ENCODE measurements at places on chromosomes 6 and 20.

DNA sequence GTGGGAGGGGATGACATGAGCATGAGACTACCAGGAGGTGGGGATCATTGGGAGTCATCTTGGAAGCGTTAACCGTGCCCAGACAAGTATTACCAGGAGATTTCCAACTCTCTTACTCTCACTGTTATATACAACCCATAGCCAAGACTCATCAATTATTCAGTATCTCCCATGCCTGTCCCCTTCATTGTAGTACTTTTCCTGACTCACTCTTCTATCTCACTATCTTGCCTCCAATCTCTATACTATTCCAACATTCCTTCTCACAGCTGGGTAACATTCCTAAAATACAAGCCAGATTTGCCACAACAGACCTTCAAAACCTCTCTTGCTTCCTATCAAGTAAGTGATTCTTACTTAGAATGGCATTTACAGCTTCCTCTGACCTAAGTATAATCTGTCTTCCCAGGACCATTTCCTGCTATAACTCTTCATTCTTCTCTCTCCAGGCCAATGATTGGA, 226.3 kb upstream of the SMLR1 start:
- DNase-seq: no peak

- DNase-seq: no peak
Observed at GRCh38 chr6:99017150-99017549, 69.4 kb upstream of the FBXL4 start.

DNA sequence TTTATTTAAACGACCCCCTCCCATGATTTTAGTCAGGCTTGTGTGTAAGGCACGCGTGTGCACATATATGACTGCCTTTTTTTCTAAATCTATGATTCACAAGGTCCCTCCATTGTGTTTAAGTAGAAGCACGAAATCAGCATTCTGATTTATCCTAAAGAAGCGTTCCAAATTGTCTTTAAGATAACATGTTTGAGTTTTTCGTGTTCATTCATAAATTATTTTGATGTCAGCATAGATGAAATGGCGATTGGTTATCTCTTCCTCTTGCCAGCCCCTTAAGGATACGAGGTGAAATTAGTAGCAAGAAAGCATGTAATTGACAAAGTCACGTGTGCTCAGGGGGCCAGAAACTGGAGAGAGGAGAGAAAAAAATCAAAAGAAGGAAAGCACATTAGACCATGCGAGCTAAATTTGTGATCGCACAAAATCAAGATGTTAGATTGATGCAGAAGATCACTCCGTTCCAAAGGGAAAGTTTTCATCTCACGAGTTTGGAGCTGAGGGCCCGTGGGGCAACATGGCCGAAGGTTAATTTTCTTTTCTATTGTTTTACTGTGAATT, at the start of gene LIN28B:
LIN28B (plus strand) TSS at position 377 of the 564 bp plus-strand sequence; CDS start at position 521, 144 bp downstream.
- DNase-seq: peak; percentile 90

DNA sequence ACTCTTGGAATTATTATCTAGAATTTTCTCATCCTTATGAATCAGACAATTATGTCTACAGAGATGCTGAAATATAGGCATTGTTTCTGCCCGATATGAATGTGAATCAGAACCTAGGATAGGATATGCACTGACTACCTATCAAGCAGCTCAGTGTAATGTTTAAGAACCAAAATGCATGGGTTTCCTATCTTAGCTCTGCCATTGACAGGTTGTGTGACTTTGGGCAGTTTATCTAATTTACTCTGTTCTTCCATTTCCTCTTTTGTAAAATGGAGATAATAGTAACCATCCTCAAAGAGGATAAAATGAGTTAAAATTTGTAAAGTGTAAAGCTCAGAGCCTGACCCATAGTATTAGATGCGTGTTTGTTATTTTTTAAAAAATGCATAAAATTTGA, 10.2 kb upstream of the AIG1 start:
- DNase-seq: no peak

- DNase-seq: no peak
Observed at GRCh38 chr6:56798163-56798562, 155.5 kb upstream of the DST start.

GRCh38 chr6:163943607-163944385, 529.3 kb downstream of the QKI start:
- DNase-seq: no peak

DNA sequence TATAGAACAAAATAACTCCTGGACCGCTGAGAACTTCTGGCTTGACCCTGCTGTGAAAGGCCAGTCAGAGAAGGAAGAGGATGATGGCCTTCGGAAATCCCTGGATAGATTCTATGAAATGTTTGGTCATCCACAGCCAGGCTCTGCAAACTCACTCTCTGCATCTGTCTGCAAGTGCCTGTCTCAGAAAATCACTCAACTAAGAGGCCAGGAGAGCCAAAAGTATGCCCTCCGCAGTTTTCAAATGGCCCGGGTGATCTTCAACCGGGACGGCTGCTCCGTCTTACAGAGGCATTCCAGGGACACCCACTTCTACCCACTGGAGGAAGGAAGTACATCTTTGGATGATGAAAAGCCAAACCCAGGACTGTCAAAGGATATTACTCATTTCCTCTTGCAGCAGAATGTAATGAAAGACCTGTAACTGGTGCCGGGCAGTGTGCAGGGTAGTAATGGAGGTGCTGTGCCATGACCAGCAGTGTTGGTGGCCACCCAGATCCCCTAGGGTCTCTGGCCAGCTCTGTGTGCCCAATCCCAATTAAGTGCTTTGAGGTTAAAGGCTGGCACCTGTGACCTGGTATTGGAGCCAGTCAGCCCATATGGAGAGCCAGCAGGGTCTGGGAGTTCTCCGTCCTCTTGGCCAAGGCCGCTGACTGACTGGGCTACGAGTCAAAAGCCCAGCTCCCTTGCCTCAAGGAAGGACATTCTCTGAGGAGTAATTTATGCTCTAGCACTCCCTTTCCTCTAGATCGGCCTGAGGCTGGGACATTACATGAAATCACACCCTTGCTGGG, 87.1 kb downstream of the TRMT6 start:
- DNase-seq: peak; percentile 39

GRCh38 chr6:119324718-119325117, 24.8 kb downstream of the MAN1A1 start:
- no peak for DNase-seq

DNA sequence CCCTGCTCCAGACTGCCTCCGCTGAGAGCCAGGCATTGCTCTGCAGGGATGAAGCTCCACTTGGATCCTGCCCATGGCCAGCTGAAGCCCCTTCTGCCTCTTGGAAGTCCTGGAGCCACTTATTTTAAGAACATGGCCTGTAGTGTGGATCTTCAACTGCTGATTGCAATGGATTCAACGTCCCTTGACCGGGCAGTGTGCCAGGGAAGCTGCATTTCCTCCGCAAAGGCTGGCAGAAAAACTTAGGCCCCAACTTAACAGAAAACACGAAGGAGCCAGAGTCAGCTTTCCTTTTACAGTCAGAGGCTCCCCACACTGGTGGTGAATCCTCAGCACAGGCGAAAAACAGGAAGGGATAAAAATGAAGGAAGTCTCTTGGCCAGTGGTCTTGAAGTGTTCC, 26.3 kb upstream of the FOXQ1 start:
- DNase-seq: no peak

DNA sequence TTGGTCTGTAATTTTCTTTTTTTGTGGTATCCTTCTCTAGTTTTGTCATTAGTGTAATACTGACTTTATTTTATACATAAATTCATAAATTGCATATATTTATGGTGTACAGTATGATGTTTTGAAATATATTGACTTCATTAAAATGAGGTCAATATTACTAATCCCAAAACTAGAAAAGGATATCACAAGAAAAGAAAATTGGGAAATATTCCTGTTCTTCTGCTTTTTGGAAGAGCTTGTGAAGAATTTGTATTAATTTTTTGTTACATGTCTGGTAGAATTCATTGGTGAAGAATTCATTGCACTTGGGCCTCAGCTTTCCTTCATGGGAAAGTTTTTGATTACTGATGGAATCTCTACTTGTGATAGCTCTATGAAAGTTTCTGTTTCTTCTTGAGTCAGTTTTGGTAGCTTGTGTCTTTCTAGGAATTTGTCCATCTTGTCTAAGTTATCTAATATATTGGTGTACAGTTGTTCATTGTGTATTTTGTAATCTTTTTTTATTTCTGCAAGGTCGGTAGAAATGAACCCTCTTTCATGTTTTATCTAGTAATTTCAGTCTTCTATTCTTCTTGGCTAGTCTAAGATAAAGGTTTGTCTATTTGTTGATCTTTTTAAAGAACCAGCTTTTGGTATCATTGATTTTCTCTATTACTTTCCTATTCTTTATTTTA, 11.3 kb upstream of the ZNF451 start:
- no peak for DNase-seq

DNA sequence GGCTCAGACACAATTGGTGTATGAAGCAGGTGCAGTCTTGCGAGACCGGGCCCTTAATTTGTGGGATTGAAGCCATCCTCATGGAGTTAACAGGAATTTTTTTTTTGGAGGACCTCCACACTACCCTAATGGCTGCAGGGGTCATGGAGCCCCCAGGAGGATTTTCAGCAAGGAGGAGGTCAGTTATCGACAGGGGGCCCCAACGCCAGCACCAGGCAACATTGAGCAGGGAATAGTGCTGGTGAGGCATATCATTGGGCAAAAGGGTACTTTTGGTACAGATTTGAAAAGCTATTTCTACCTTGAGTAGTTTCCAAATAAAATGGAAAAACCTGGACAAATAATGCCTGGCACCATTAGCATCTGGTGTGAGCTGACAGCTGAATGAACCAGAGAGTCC, 6.7 kb downstream of the FAM50B start:
- DNase-seq: no peak

DNA sequence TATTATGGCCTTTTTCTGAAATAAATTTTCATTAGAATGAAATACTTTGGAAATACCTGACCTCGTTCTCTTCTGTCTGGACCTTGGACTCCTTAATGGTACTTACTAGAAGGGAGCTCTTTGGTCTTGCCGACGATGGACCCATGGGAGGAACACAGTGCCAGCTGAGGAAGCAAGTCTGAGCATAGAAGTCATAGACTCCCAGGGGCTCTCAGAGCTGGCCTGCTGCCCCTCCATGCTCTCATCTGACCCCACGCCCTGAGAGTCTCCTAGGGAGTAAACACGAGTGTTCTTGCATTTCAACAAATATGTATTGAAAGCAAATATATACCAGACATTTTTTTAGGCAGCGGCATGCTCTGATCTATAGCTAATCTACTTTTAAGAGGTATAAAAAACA, 87.8 kb downstream of the PLEKHG1 start:
- no peak for DNase-seq

DNA sequence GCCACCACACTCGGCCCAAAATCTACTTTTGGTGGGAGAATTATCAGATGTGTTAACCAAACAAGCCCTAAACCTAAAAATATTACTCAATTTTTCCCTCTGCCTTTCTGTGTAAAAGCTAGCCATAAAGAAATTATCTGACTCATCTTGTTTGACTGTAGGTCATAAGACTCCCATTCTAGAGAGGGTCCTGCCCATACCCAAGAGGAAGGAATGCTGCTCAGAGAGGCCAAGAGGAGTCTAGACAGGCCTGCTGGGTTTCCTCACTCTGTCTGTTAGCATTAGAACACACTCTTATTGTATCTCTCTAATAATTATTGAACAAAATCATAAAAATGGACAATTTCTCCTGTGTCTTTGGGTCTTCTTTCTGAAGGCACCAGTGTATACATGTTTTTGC, 26.1 kb downstream of the C6orf141 start:
- no peak for DNase-seq

GRCh38 chr6:9346923-9347322, 911.6 kb upstream of the SLC35B3 start:
- DNase-seq: no peak

DNA sequence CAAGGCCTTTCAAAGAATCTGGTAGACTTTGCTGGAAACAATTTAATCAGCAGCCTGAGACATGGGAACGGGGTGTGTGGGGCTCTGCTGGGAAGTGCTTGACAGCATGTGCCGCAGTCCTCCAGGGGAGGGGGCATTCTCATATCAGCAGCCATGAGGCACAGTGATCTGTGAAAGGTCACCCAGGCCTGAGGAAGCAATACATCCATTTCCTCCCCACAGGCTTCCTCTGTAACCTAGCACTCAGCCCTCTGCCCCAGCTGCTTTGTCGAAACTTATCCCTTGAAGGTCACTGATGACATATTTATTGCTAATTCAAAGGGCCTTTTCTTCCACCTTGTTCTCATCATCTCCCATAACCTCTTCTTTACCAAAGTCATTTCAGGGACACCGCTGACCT, 103.3 kb downstream of the TNFAIP3 start:
- no peak for DNase-seq

DNA sequence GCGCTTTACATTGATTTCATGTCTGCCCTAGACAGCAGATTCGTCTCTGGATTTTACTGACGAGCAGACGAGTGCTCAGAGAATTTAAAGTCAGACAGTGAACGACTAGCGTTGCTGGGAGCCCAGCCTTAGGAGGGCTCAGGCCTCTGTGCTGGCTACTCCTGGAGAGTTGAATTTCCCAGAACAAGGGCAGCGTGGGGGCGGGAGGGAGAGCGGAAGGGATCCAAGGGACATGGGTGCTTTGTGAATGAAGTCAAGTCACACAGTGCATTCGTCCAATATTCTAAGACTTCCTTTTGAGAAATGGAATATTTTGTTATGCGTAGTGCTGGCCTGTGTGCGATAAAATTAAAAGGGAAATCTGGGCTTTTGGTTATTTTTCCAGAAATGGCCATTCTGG, 126.5 kb downstream of the MYLK4 start:
- DNase-seq: no peak

- DNase-seq: peak; percentile 48
Observed at GRCh38 chr20:50318710-50319109, 128.1 kb downstream of the CEBPB start.

GRCh38 chr6:124234801-124235200, 431.1 kb downstream of the NKAIN2 start:
- DNase-seq: no peak

DNA sequence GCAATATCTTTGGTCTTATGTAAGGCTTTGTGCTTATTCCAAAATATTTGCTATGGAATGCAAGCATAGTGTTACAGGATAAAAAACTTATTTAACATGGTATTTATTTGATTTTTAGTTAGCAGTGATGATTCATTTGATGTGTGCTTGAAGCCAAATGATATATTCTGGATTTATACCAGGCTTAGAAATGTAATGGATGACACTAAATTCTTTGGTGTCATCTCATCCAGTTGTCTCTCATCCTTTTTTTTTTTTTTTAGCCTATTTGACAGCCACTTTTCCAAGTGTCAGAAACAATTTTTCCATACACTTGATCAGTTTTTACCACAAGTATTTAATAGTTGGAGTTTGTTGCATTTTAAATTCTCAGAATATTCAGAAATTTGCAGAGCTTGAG, 515.3 kb downstream of the CDKAL1 start:
- no peak for DNase-seq

- no peak for DNase-seq
Observed at GRCh38 chr20:6703047-6703446, 64.4 kb upstream of the BMP2 start.

GRCh38 chr6:28537509-28538140, 11.9 kb downstream of the GPX5 start:
- DNase-seq: no peak

DNA sequence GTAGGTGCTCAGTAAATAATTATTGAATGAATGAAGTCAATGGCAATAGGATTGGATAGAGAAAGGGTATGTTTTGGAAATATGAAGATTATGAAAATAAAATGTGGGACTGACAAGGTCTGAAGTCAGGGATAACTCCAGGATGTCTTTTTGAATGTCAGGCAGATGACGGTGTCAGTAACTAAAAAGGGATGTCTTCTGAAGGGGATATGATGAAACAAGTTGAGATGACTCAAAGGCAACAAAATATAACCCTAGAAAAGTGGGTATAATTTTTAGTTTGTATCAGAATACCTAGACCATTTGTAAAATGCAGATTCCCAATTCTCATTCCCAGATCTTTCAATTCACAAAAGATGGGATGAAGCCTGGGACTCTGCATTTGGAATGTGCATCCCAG, 257.3 kb upstream of the SGK1 start:
- DNase-seq: no peak
